ENCODE measurements at places on chromosomes 7 and 10.

DNA sequence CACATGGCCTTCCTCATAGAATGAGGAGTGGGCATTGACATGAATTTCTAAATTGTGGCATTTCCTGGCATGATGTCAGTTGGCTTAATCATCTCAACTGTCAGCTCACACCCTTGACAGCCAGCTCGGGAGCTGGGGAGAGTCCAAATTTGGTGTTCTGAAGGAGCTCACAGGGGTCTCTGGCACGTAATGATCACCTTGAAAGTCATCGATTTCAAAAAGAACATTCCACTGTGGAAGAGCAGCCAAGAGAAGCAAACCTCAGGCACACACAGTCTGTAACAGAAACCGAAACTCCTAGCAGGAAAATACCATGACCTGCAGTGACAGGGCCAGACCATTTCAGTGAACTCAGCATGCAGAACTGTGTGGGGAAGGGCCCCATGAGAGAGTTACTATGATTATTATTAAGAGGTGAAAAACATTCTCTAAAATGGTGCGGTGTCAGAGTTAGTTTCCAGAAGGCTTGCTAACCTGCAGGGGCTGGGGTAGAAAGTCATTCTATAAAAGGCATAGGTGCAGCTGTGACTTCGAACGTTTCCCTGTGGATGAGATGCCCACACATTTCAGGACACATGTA lies 26.4 kb upstream of the KLF6 start:
- DNase-seq = peak; percentile 55

DNA sequence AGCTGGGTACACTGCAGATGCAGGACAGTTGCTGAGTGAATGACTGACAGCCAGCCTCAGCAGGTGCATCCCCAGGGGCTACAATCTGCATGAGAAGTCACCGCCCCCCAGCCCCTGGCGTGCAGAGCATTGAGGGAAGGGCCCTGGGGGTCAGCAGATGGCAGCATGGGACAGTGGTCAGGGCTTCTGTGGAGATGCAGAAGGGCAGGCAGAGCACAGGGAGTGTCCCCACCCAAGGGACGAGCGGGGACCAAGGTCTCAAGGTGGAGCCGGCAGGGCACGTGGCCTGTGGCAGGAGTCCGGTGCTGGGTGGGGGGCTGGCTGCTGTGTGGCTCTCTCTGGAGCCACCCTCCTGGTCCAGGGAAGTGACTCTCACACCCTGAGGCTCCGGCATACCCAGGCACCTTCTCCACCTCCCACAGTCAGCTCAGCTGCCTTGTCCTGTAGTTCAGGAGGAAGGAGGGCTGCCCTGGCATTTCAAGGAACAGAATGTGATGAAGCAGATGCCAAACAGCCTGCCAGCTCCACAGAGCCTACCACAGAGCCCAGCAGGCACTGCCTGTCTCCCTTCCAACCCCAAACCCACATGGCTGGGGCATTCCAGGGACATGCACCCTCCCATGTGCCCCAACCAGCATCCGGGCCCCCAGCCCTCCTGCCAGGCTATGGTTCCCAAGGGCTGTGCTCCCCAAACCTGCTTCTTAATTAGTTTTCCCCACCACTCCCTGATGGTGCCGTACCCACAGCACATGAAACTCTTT lies 114.5 kb downstream of the TMEM130 start:
- no peak for DNase-seq

- no peak for DNase-seq
Observed at GRCh38 chr7:100612730-100613390, 520 bp downstream of the MOSPD3 start.

DNA sequence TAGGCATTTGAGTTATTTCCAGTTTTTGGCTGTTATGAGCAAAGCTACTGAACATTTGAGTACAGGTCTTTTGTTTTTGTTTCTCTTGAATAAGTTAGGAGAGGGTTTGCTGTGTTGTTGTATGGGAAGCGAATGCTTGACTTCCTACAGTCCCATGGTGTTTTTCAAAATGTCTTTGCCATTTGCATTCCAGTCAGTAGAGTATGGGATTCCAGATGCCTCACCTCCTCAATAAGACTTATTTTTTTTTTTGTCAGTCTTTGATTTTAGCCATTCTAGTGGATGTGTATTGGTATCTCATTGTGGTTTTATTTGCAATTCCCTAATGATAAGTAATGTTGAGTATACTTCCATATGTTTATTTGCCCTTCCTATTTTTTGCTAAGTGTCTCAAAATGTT lies 19.4 kb downstream of the CDK13 start:
- DNase-seq = no peak

- no peak for DNase-seq
Observed at GRCh38 chr7:2331707-2332106, 17.5 kb upstream of the SNX8 start.

DNA sequence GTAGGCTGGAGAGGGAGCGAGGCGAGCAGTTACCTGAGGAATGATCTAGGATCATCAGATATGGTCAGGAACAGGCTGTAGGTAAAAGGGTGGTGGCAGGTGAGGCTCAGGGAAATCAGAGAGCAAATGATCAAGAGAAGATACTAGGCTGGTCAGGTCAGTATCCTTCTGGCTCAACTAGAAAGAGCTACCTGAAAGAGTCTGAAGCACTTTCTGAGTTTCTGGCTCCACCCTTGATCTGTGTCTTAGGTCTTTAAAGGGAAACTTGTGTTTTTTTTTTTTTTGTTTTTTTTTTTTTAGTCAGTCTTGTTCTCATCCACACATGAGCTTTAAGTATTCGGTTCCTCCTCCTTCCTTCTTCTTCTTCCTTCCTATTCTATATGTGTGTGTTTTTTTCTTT lies 10.5 kb downstream of the ADAM22 start:
- DNase-seq = no peak

DNA sequence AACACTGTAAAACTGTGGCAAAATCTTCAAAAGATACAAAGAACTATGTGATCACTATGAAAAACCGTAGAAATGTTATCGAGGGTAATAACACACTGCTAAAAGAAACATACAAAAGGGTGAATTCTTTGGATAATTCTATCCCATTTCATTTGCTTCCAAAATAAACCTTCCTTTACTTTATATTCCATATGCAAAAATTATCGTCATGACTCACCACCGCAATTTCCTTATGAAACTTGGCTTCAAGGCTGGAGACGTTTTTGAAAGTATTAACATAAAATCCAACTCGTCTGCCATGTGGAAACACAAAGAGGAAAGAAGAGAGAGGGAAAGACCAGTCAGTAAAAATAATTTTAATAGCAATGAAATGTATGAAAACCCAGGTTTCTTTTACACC lies 165.2 kb downstream of the AMPH start:
- no peak for DNase-seq

- no peak for DNase-seq
Observed at GRCh38 chr7:4085937-4086691, 596.0 kb upstream of the FOXK1 start.

DNA sequence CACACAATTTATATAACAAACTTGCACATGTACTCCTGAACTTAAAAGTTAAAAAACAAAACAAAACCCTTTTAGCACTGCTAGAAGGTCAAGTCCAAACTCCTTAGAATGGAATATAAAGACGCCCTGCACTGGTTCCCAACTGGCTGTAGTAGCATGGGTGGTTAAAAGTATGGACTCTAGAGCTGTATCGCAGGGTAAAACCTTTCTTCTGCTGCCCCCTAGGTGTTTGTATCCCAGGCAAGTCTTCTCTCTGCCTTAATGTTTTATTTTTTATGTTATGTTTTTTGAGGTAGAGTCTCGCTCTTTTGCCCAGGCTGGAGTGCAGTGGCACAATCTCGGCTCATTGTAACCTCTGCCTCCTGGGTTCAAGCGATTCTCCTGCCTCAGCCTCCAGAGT lies 35.2 kb downstream of the LSMEM1 start:
- no peak for DNase-seq

- no peak for DNase-seq
Observed at GRCh38 chr7:44768628-44769371, 20.2 kb downstream of the ZMIZ2 start.

- DNase-seq = no peak
Observed at GRCh38 chr7:150507947-150508602, 6.6 kb upstream of the GIMAP7 start.

- DNase-seq = no peak
Observed at GRCh38 chr10:69217119-69217754, 2.9 kb upstream of the HKDC1 start.

GRCh38 chr7:138755331-138755747 lies 42.5 kb upstream of the TMEM213 start:
- no peak for DNase-seq

- DNase-seq = no peak
Observed at GRCh38 chr7:22805227-22805626, 17.4 kb downstream of the TOMM7 start.

DNA sequence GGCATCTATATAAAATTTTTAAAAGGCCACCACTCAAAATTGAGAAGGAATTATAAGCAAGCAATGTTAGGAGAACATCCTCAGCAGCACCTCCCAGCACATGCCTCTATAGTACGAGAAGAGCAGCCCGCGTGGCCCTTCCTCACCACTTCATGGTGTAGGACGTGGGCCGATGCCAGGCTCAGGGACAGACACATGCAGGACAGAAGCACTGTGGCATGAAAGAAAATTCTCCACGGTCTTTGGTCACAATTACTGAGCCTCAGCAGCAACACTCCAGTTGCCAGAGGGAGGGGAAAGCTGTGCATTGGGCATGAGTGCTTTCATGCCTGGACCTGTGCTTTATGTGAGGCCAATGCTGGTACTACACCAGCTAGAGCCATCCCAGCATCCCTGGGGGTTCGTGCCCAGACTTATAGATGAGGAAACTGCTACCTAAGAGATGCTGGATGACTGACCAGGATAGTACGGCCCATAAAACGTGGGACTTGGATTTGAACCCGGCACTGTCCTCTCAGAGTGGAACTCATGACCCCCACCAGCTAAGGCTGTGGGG lies 164.7 kb downstream of the ADAM12 start:
- no peak for DNase-seq

- no peak for DNase-seq
Observed at GRCh38 chr7:78769481-78770101, 683.9 kb downstream of the MAGI2 start.

DNA sequence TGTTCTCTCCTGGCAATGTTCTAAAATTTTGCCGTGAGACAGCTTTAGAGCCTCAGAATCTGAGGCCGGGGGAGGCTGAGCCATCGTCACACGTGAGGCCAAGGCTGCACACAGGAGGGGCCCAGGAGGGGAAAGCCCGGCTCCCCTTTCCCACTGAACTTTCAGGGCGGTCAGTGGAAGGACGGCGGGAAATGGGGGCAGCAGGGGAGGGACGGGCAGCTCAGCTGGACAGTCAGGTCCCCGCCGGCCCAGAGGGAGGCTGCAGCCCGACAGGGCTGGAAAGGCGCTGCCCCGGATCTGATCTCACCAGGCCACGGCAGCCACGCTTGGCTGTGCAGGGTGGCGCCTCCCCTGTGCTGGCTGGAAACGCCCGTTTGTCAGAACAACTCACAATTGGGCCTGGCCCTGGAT lies 43.3 kb upstream of the ADGRA1 start:
- no peak for DNase-seq

GRCh38 chr10:108852211-108852610 lies 1071.1 kb downstream of the XPNPEP1 start:
- DNase-seq = no peak

DNA sequence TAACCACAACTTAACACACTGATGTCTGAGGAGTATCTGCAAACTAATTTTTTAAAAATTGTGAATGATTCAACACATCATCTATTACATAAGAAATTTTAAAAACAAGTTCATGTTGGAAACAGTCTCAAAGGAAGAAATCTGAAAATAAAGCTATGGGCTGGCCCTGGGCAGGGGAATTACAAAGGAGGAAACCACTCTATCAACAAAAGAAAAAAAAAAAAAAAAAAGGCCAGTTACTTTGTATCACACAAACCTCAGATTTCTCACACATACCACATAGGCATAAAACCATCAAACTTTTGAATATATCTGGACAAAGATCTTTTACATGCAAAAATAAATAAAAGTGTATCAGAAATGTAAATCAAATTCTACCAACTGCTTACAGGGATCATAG lies 20.8 kb downstream of the TIAL1 start:
- no peak for DNase-seq

GRCh38 chr7:42926204-42926603 lies 5.8 kb downstream of the PSMA2 start:
- DNase-seq = no peak

DNA sequence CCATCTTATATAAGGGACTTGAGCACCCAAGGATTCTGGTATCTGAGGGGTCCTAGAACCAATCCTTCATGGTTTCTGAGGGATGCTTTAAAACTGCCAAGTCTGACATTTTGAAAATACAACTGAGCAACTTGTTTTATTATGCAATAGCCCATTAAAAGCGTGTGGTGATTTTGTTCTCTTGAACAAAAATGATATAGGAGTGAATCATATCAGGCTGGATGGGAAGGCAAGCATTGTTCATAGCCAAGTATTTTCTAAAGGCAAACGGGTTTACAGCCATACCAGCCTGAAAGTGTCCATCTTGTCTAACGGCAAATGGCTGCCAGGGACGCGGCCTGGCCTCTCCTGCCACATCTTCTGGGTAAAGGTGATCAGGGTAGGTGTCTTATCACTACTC lies 23.4 kb downstream of the RPP38 start:
- no peak for DNase-seq

- DNase-seq = no peak
Observed at GRCh38 chr7:26166684-26167266, 14.8 kb downstream of the NFE2L3 start.

GRCh38 chr7:54187886-54188685 lies 354.1 kb upstream of the VSTM2A start:
- DNase-seq = no peak

GRCh38 chr7:80134536-80135308 lies at the start of gene GNAI1:
Gene GNAI1, plus strand, starts transcription at chr7:80134831. Its CDS starts 330 bp downstream, at chr7:80135161.
- peak; percentile 18 for DNase-seq

GRCh38 chr10:17744341-17744861 lies 7.6 kb upstream of the TMEM236 start:
- no peak for DNase-seq

- DNase-seq = no peak
Observed at GRCh38 chr10:29370097-29371092, 81.5 kb downstream of the LYZL1 start.

DNA sequence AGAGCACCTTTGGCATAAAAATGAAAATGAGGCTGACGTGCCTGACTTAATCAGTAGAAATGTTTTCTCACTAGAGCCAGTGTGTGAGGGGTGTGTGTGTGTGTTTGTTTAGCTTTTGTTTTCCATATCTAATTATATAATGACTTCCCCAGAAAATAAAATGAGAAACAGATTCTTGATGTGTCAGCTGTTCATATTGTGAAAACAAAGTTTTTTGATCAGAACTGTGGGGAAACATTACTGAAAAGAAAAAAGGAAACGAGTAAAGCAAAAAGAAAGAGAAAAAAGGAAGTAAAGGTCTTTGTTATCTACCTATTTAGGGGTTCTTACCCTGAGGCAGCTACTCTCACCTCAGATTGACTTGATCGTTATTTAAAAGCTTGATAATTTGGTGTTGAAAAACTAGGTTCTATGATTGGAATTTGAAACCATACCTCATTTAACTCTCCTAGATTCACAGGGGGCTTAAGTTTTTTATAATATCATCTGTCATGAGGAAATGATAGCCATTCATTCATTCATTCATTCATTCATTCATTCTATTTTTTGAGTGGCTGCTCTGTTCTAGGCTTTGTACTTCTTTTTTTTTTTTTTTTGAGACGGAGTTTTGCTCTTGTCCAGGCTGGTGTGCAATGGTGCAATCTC lies 58.0 kb downstream of the CREM start:
- DNase-seq = no peak

Data from activated naive CD4-positive, alpha-beta T cell treated with anti-CD3 and anti-CD28 coated beads, Interleukin-2, amount 50 U/mL, for 16 hours (primary cell).